ENCODE measurements at places on chromosomes 3 and 15. TPM values are rescaled to one million over a fixed set of nuclear protein-coding genes. Genes with fewer than 3 reads are reported as not detected.

DNA sequence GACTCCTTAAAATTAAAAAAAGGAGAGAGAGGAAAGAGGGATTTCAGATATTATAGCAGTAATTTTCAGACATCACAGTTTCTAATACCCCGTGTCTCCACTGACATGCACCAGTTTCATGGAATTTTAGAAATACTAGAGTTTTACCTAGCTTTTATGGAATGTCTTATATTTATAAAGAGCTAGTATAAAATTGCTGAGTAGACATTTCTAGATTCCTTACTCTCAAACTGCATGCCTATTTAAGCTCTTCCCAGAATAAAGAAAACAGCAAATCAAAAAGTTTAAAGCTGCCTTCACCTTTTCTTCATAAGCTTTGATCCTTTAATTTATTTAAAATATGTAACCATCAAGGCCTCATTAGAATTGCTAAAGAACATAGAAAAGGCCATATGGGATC lies 247.4 kb upstream of the IL12A start:
- DNase-seq: no peak

DNA sequence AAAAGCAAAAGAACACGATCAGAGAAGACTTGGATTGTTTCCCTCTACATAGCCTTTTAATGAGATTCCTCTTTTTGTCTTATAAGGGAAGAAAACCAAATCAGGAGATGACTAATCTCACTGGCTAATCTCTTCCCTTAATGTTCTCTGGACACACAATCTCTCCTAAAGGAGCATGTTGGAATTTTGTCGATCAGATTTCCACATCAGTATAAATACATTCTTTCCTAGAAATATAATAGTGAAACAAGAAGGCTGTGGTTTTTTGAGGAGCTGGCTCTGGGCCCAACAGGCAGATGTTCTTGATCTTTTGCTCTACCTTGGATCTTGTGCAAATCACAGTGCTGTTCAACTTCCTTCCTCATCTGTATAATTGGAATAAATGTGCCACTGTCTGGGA lies 94.0 kb downstream of the GTPBP8 start:
- no peak for DNase-seq

DNA sequence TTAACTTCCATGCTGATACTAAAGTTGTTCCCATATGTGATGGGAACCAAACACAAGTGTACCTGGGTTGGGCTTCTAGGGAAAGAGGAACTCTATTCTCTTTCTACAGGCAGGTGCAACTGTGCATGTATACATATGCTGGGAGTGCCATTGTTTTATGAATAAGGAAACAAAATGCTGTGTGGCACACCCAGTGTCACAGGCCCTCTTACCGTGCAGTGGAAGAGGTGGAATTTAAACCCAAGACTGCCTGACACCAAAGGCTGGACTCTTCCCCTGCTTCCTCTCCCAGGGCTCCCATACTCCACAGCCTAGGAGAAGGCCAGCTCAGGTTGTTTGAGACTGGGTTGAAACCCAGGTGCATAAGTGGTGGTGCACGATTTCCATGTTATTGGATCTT lies 1.9 kb upstream of the FETUB start:
- DNase-seq: no peak

- no peak for DNase-seq
Observed at GRCh38 chr3:127857333-127857732, 35.0 kb upstream of the MGLL start.

DNA sequence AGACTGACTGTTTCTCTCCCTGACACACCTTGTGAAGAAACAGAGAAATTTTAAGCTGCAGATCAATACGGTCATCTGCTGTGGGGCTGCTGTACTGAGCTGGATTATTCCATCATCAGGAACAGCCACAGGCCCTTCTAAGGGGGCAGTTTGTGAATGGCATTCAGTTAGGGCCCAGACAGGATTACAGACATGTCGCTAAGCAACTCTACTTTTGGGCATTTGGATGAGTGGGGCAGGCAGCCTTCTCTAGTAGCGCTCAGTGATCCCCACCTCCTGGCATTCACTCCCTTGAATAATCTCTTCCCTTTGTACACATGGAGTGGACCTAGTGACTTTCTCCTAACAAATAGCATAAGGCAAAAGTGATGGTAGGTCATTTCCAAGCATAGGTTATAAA lies 144.4 kb upstream of the RARB start:
- no peak for DNase-seq

DNA sequence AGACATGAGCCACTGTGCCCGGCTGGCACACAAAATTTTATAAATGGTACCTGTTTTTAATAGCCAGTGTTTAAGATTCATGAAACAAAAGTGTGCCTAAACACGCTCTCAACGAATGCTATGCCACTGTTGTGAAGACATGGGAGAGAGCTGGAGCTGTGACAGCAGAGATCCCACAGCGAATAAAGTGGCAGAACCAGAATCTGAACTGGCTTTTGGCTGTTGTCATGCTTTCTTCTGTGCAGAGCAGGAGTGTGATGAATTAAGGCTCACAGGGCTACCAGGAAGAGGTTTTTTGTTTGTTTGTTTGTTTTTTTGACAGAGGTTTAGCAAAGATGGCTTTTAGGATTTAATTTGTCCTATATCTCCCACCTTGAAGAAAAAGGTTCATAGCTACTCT lies 14.5 kb downstream of the PTPRG start:
- no peak for DNase-seq

Gene APH1B
- 28.4 TPM for total RNA-seq

Gene ANP32A
- 106 TPM for total RNA-seq

Gene STRC
- total RNA-seq: 0.90 TPM

Gene LTF
- 3.2 TPM for total RNA-seq

Measured in aorta (tissue), 5 donors.